ENCODE measurements at places on chromosomes 7 and 10.

GRCh38 chr10:72981882-72982529 is 27.4 kb upstream of the PLA2G12B start:
- no peak for DNase-seq

- DNase-seq: no peak
These were observed 217.7 kb downstream of the PRKG1 start for GRCh38 chr10:51291961-51292360.

DNA sequence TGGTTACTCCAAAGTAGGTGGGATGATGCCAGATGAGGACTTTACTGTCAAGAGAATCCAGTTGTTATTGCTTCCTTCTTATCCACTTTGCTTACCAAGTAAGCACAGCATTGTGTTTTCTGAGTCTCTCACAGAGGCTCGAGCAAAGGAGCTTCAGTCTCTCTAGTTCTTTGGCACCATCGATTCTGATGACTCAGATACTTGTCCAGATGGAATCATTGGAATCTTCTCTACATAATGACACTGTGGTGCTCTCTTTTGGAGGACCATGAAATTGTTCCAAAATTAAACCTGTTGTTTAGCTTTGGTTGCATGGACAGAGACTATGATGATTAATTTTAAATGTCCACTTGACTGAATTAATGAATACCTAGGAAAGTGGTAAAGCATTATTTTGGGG is 132.6 kb downstream of the NXPH1 start:
- no peak for DNase-seq

- DNase-seq: no peak
These were observed 391.3 kb downstream of the AUTS2 start for GRCh38 chr7:69989551-69989950.

DNA sequence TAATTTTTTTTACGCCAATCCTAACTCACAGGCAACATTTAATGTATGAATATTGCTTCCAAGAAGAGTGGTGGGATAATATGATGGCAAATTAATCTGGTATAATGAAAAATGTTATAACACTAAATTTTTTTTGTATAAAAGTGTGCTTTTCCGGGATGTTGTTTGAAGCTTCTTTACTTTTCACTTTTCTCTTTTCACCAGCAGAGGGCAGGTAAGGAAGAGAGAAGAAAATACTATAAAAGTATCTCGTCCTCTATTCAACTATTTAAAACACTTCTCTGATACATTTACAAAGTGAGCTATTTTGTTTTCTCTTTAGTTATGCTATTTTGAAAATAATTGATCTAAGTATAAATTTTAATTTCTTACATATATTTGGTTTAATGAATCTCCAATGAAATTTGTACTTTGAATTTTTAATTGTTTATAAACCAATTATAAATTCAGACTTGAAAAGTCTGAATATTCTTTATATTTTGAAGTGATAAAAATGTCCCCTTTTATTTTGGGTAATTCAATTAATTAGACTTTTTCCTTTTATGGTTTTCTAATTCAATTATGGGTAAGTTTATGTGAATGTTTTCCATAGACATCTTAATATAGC is 20.7 kb upstream of the CFTR start:
- DNase-seq: no peak

- DNase-seq: no peak
These were observed 19.8 kb downstream of the ACBD7 start for GRCh38 chr10:15068802-15069201.

GRCh38 chr10:74083304-74083703 is 67.3 kb downstream of the AP3M1 start:
- no peak for DNase-seq

DNA sequence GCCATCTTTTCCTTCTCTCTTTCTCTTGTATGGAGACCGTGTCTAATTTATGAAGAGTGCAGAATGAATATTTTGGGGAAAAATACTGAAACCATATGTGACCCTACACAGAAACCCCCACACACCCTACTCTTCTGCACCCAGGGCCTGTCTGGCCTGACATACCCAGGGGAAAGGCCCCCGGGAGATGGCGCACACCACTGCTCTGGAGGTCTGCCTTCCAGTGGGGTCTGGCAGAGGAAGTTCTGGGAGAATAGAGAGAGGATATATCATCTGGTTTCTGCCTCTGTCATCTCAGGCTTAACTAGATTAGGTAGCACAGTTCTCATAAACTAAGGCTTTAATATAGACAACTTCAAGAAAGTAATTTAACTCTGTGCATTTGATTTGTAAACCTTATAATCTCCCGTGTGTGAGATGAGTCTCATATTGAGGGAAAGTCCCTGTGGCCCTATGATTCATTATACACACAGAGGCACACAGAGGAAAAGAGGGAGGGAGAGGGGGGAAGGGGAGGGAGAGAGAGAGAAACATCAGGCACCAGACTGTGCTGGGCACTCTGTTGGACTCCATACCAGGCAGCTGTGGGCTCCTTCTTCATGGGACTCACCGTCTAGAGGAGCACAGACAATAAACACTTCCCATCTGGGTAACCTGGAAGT is 123.3 kb downstream of the AOAH start:
- DNase-seq: no peak
